ENCODE measurements at places on chromosomes 12 and 14. TPM values are rescaled to one million over a fixed set of nuclear protein-coding genes. Genes with fewer than 3 reads are reported as not detected.
A peak's percentile ranks its signal among the peaks of the same experiment; 100 is the strongest.

Gene HRK
- total RNA-seq, result not detected

Gene TMTC1
- total RNA-seq, result 63.8 TPM

Gene LALBA
- not detected for total RNA-seq

Gene PRB2
- not detected for total RNA-seq

DNA sequence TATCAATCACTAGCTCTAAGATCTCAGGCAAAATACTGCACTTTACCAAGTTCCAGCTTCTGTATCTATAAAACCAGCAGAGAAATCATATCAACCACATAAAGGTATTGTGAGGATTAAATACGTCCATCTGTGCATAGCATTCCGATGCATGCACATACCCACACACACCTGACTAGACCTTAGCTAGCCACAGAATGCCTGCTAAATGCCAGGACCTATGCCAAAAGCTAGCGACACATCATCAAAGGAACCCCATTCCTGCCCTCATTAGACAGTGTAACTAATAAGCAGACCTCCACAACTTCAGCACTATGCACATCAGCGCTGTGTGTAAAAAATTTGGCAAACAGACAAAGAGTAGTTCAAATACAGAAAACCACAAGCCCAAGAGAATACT is 185.2 kb downstream of the SLC2A13 start:
- no peaks in the 10 kb centered on the region for H3K4me1 ChIP-seq
- no peak for DNase-seq
- no peak overlapping the region for H3K4me3 ChIP-seq

DNA sequence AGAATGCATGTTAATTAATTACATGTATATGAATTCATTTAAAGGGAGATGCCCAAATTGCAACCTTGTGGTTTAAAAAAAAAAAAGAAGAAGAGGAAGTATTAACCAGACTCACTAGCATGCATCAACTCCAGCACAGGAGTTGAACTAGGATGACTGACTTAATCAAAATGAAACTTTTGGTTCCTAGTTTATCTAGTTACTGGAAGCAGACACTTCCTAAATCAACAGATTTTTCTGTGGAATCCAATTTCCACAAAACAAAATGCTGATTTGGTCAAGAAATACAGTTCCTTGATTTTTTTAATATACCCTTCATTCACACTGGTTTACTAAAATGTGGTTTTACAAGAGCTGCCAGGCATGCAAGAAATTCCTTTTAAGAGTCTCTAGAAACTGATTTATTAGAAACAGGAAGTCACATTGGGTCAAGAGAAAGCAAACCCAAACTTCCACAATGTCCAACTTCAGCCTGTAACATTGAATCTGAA is 41.6 kb downstream of the ITPR2 start:
- no peaks in the 10 kb centered on the region for H3K27me3 ChIP-seq
- H3K4me3 ChIP-seq, result no peak overlapping the region
- H3K4me1 ChIP-seq, result peaks cover 15% of the 10 kb centered on the region
- no peak overlapping the region for H3K27ac ChIP-seq
- no peak for DNase-seq

DNA sequence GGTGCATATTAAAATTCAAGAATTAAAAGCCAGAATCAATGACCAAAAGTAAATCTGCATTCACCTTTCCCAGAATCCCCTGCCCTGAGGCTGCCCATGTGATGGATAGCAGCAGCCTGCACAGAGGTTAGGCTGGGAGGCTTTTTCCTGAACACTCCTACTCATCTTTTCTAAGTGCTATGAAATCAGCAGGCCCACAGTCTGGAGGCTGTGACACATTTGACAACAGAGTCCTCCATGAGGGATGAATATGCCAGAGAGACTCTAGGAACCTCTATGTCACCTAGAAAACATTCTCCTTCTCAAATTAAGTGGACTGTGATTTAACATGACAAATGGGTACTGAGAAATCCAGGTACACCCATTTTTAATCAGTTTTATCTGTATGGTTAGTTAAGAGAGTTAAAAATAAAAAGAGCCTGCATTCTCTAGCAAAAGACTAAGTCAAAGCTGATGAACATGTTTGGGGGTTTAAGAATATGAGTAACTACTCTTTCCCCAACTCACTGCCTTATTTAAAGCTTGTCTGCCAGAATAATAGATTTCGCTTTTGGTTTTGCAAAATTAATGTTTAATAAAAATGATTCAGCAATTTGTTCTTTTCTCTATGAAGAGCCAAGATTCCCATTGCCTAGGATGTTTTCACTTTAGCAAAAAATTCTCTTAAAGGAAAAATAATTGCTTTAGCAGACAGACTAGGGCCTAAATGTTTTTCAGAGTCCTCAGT is 115.0 kb downstream of the RTN1 start:
- no peaks in the 10 kb centered on the region for H3K27me3 ChIP-seq
- no peaks in the 10 kb centered on the region for H3K36me3 ChIP-seq
- H3K27ac ChIP-seq, result no peak overlapping the region
- no peak overlapping the region for H3K4me3 ChIP-seq

DNA sequence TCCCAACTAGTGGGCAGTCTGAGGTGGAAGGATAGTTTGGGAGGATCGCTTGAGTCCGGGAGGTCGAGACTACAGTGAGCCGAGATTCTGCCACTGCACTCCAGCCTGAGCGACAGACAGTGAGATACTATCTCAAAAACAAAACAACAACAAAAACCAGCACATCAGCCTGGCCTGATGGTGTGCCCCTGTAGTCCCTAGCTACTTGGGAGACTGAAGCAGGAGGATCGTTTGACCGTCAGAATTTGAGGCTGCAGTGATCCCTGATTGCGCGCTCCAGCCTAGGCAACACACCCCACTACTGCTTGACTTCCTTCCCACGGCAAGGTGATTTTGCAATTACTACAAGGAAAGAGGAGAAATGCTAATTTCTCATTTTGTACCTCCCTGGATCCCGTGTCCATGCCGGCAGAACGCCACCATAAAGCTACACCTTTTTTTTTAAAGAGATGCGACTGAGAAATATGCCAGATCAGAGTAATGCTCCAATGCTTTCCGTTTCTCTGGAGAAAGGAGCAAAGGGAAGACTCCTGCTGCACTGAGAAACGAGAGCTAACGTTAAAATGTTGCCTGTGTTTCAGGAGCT is 672 bp upstream of the SCFD1 start:
- peaks cover 26% of the 10 kb centered on the region for H3K4me1 ChIP-seq
- no peaks in the 10 kb centered on the region for H3K36me3 ChIP-seq
- H3K4me3 ChIP-seq, result peak overlapping the region; percentile 83
- no peak for DNase-seq
- peak overlapping the region; percentile 82 for H3K27ac ChIP-seq

DNA sequence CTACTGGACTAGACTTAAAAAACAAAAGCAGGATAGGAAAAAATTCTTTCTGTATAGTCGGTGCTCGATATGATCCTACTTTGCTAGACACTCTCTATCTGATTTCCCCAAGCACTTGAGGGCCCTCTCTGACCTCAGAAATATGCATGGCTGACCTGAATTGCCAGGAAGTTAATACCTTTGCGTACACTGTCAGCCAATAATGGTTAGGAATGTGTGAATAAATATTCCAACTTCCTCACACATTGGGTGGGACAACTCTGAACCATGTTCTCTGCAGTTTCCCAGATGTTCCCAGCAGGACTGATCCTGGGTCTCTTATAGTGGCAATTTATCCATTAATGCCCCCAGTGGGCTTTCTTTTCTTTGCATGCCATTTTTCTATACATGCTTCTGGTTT is 20.5 kb upstream of the RPL10L start:
- no peak for DNase-seq
- H3K27me3 ChIP-seq, result no peaks in the 10 kb centered on the region
- no peak overlapping the region for H3K4me3 ChIP-seq
- no peaks in the 10 kb centered on the region for H3K36me3 ChIP-seq

DNA sequence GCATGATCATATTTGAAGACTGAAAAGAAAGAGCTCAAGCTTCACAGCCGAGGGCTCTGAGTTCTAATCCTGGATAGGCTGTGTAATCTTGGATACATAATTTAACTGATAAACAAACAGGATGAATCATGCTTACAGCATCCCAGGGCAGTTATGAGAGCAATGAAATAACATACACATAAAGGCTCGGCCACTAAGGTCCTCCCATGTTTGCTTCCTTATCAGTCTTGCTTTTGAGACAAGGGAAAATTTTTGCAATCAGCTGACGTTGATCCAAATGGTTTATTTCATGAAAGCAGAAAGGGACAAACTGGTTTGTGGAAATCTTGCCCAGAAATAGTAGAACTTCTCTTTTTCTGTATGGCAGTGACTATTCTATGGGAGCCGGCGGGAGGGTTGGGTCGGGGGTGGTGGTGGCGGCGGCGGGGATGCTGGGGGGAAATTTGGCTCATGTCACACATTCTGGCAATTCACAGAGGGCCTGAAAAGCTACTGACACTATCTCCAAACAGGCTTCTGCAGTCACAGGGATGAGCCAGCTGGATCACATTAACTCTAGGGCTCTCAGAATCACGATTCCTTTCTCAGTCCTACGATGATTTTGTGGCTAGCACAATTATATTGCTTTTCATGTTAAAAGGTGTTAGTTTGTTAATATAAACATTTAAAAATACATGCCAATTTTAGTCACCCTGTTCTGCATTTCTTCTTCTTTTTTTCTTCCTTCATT is 124.5 kb downstream of the SLC8A3 start:
- H3K4me3 ChIP-seq, result no peak overlapping the region
- no peaks in the 10 kb centered on the region for H3K27me3 ChIP-seq
- no peak for DNase-seq
- no peak overlapping the region for H3K27ac ChIP-seq

GRCh38 chr14:90504643-90505042 is 107.8 kb downstream of the CALM1 start:
- peaks cover 5% of the 10 kb centered on the region for H3K4me1 ChIP-seq
- no peaks in the 10 kb centered on the region for H3K27me3 ChIP-seq
- H3K36me3 ChIP-seq, result no peaks in the 10 kb centered on the region
- no peak for DNase-seq
- H3K4me3 ChIP-seq, result no peak overlapping the region
- no peak overlapping the region for H3K27ac ChIP-seq

DNA sequence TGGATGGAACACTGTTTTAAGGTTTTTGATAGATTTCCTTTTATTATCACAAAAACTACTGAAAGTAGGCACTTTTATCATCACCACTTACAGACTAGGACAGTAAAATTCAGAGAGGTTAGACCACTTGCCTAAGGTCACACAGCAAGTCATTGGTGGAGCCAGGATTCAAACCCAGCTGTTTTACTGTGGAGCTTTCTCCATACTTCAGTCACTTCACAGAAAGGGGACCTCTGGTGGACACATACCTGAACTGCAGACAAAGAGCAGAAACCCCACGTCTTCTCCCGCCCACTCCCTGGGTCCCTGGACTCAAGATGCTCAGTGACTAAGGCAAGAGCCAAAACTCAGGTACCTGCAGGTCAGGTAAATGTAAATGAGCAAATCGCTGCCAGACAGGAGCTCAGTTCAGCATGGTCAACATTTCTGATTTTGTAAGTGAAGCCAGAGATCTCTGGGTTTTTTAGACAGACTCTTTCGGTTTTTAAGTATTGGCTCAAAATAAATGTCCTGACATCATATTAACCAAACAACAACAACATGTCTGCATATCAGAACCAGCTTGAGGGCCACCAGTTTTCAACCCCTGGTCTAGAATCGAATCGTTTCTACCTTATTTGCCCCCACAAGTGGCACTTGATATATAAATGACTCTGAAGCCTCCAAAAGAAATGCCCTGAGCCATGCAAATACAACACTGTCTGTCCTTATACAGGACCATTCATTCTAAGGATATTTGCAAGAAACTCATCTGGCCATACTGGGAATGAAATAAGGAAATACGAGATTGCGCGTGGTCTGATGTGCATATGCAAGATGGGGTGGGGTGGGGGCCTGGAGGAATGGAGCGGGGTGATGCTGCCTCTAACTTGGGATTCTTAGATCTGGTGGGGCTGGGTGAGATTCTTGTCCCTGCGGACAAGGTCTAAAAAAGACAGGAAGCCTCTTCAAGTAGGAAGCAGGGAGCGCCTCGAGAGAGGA is 110.9 kb downstream of the KSR2 start:
- H3K4me1 ChIP-seq, result no peaks in the 10 kb centered on the region
- no peaks in the 10 kb centered on the region for H3K36me3 ChIP-seq
- no peak overlapping the region for H3K4me3 ChIP-seq
- no peak overlapping the region for H3K27ac ChIP-seq
- H3K27me3 ChIP-seq, result no peaks in the 10 kb centered on the region

GRCh38 chr12:130719263-130719859 is 3.3 kb upstream of the RIMBP2 start:
- DNase-seq, result no peak
- no peaks in the 10 kb centered on the region for H3K27me3 ChIP-seq
- peaks cover 25% of the 10 kb centered on the region for H3K4me1 ChIP-seq
- no peak overlapping the region for H3K4me3 ChIP-seq

DNA sequence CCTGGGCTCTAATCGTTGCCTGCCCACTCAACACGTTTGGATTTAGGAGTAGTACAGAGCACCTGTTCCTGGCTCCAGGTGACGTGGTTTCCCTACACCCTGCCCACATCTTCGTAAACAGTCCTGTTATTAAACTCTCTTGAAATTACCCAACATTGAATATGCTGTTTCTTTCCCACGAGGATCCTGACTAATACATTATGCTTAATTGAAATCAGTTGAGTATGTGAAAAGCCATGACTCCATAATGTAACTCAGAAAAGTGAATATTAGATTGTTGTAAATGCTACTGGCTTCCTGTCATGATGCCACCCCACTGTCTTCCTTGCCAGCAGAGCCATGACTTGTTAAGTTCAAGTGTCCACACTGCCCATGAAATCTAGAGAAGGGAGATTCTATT is 21.6 kb downstream of the AK7 start:
- H3K4me3 ChIP-seq, result no peak overlapping the region
- DNase-seq, result no peak
- no peaks in the 10 kb centered on the region for H3K36me3 ChIP-seq

- H3K27ac ChIP-seq, result no peak overlapping the region
- no peak overlapping the region for H3K4me3 ChIP-seq
- DNase-seq, result no peak
- H3K27me3 ChIP-seq, result no peaks in the 10 kb centered on the region
- peaks cover 74% of the 10 kb centered on the region for H3K4me1 ChIP-seq
Measured at GRCh38 chr12:56676851-56677580, 11.1 kb downstream of the PTGES3 start.

DNA sequence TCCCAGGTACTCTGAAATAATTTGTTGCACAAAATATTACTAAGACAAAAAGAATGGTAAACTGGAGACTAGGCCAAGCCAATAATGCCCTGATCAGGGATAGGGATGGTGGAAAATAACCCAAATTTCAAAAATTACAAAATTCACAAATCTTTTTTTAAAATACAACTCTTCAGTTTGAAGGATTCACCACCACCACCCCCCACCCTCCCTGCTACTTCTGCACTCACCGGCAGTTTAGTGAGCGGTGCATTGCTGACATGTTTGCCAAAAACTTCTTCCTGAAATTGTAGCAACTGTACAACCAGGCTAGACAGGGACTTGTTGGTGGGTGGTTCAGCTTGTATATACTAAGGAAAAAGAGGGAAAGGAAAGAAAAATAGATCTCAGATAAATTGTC is 2.3 kb downstream of the SMARCC2 start:
- H3K4me1 ChIP-seq, result peaks cover 28% of the 10 kb centered on the region
- no peak for DNase-seq
- no peak overlapping the region for H3K27ac ChIP-seq

All from vagina (tissue), 2 donors.